ENCODE measurements at places on chromosomes 12 and 14. TPM values are rescaled to one million over a fixed set of nuclear protein-coding genes. Genes with fewer than 3 reads are reported as not detected.

DNA sequence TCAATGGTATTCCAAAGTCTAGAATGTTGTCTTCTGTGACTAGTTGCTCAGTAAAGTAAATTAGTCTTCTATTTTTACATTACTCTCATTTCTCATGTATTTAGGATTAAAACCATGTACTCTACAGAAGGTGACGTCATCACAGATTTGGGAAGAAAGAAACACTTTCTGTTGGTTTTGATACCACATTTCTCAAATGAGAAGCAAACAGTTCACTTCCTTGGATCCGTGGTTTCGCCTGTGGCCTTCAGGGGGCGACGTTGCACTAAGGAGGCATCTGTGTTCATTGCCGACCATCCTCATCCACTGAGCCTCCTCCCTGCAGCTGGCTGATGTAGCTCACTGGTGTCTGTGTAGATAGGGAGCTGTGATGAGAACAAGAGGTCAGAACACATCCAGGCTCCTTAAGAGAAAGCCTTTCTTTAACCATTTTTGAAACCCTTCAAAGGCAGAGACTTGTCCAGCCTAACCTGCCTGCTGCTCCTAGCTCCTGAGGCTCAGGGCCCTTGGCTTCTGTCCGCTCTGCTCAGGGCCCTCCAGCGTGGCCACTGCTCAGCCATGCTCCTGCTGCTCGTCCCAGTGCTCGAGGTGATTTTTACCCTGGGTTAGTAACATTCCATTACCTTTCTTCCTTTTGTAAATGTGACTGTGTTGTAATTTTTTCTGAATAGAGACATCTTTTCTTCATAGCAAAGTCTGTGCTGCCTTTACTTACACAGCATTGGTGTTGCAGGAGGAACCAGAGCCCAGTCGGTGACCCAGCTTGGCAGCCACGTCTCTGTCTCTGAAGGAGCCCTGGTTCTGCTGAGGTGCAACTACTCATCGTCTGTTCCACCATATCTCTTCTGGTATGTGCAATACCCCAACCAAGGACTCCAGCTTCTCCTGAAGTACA lies 220.6 kb upstream of the OR4E1 start:
- DNase-seq = no peak

- DNase-seq = no peak
Measured at GRCh38 chr12:55972042-55972441, 1.8 kb upstream of the RAB5B start.

DNA sequence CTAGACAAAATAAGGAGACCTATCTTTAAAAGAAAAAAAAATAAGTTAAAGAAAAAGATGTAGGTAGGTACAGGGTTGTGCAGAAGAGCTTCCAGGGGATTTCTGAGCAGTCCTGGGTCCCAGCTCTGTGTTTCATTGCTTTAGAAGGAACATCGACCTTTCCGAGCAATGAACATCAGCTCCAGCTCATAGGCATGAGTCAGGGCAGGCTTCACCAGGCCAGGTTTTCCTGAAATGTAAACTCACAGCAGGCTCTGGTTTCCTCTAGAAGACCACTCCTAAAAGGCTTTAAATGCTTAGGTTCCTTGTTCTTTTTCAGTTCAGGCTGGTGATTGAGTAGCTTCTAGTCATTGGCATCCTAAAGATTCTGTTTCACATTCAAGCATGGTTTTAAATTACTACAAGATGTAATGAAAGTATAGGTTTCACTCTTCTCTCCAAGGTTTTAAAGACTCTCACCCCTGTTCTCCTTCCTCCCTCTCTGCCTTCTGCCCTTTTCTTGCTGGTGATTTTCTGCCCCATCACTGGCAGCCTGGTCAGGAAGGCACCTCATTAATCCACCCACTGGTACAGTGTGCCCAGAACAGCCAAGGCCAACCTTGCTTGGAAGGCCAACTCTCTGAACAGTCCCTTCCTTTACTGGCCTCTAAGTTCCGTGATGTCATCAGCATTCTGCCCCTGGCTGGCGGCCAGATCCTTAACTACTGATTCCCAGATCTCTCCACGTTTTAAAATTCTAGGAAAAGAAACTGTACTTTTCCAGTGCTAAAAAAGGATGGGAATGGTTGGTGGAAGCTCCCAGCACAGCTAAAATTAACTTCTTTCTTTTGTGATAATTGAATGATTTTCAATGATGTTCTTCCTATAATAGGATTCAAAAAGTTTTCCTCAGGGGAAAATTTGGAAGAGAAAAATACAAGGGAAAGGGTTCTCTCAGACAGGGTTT lies 109.4 kb upstream of the HIF1A start:
- no peak for DNase-seq

DNA sequence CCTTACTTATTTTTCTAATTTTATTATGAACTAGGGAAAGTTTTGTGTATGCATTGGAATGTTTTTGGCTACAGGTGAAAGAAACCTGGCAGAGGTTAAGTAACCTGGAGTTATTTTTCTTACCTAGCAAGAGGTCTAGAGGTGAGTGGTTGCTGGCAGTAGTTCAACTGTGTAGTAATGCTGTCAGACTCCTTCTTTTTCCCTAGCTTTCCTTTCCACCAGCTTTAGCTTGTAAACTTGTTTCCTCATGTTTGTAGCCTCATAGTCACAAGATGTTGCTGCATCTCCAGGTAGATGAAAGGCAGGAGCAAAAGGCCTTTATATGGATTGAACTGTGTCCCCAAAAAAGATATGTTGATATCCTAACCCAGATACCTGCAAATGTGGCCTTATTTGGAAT lies 105.1 kb upstream of the AMIGO2 start:
- DNase-seq = no peak

DNA sequence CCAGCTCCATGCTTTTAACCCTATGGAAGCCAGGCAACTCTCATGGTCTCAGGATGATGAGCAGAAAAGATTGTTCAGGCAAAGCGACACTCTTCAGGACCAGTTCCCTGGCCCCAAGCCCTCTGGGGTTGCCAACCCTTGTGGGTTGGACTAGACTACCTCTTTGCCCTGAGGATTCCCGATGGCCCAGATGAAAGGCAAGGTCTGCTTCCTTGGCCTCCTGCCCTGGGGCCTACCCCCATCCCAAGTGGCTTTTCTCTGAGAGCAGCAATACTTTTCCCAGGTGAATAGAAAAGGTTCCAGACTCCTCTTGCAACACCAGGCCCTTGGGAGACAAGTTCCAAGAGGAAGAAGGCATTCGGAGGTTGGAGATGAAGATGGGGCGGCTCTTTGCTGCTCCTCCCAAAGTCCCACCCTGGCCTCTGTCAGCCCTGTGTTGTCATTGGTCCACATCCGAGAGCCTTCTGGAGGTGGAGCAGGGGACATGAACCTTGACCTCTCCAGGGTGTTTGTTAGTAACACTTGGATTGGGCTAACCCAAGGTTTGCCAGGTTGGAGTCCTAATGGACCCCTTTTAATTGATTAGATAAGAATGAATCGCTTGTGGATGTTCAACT lies 131.1 kb downstream of the GCH1 start:
- DNase-seq = no peak

GRCh38 chr12:12200363-12200762 lies 66.5 kb downstream of the LRP6 start:
- no peak for DNase-seq

DNA sequence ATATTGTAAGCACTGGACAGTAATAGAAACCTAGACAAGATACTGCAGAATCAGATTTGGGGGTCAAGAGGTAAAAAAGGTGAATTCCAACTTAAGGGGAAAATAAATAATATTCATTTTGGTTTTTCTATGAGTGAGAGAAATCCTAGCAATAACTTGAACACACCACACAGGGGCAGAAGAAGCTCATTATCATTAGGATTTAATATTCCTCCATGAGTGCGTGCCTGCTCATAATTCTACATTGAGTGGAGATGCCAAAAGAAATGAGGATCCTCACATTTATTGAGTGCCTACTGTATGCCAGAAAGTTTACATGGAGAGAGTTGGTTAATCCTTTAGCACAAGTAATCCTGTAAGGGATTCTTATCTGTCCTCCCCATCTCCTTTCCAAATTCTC lies 40.5 kb upstream of the C14orf132 start:
- no peak for DNase-seq

- no peak for DNase-seq
Measured at GRCh38 chr12:65916991-65917695, 92.9 kb downstream of the HMGA2 start.

DNA sequence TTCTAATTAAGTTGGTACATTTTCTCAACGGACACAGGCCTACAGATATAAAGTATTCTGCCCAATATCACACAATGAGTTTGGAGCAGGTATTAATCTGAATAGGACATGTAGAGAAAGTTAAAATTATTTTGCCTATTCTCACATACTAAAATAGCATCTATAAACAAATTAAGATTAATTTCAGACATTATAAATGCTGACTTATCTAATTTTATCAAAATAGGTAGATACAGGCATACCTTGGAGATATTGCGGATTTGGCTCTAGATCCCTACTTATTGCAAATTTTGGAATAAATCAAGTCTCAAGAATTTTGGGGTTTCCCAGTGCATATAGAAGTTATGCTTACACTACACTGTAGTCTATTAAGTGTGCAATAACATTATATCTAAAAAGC lies 41.0 kb upstream of the GRIP1 start:
- no peak for DNase-seq

DNA sequence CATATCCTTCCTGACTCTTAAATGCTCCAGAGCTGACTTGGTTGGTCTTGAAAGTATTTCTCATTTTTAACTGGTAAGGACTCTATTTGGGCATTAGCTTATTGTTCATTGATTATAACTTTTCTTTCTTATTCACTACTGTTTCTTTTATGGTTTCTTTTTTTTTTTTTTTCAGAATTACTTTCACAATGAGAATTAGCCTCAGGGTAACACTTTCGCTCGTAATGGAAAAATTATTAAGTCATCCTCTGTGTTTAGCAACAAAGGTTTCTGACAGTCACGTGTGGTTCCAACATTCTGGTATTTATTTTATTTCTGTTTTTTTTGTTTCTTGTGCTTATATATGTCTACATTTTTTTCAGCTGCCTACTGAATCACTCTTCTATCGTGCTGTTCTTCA lies 80.0 kb downstream of the METTL25 start:
- no peak for DNase-seq

DNA sequence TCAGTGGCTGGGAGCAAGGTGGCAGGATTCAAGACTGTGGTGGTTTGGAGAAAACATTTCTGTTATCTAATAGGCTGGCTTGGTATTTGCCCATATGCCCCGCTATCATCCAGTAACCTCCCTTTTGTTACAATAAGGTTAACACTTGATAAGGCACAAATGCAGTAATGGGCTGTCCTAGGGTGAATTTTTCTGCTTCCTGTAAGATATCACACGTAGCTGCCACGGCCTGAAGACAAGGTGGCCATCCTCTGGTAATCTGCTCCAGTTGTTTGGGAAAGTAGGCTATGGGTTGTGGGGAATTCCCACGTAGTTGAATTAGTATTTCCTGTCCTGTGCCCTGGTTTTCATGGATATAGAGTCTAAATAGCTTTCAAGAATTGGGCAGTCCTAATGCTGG lies 23.1 kb downstream of the ANG start:
- no peak for DNase-seq

- no peak for DNase-seq
Measured at GRCh38 chr14:73796415-73796814, 55.2 kb upstream of the PTGR2 start.

GRCh38 chr12:109987615-109988014 lies 8.6 kb downstream of the GIT2 start:
- DNase-seq = no peak

DNA sequence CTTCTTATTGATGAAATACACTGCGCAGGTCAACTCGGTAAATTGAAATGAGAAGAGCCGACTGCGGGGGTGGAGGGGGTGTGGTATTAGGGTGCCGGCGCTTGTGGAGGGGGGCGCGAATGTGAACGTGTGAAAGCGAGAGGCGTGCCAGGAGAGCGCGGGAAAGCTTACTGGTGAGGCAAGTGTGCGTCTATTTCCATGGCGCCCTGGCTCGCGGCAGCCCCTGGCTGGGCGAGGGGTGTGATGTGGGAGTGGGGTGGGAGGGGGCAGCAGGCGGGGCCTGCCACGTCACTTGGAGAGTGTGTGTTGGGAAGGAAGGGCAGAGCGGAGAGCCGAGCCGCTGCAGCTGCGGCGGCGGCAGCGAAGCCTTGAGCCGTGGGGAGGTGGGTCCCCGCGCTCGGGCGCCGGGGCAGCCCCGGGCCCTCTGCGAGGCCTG lies 88.8 kb downstream of the GALNT8 start:
- no peak for DNase-seq

Gene GZMH
- total RNA-seq = not detected

Gene DNAJC22
- total RNA-seq = 1.9 TPM

Gene NEUROD4
- not detected for total RNA-seq

Gene GPR137C
- 2.7 TPM for total RNA-seq

Gene TCL1B
- not detected for total RNA-seq

Gene TMTC1
- total RNA-seq = 0.28 TPM

All from Panc1 (cell line).